ENCODE measurements at places on chromosomes 12 and 14.
A peak's percentile ranks its signal among the peaks of the same experiment; 100 is the strongest.

- no peak for DNase-seq
Measured at GRCh38 chr14:92341791-92342190, 18.8 kb downstream of the SLC24A4 start.

- no peak for DNase-seq
Measured at GRCh38 chr12:2248087-2248900, 195.5 kb downstream of the CACNA1C start.

- no peak for DNase-seq
Measured at GRCh38 chr12:119592232-119592631, 1.3 kb upstream of the TMEM233 start.

DNA sequence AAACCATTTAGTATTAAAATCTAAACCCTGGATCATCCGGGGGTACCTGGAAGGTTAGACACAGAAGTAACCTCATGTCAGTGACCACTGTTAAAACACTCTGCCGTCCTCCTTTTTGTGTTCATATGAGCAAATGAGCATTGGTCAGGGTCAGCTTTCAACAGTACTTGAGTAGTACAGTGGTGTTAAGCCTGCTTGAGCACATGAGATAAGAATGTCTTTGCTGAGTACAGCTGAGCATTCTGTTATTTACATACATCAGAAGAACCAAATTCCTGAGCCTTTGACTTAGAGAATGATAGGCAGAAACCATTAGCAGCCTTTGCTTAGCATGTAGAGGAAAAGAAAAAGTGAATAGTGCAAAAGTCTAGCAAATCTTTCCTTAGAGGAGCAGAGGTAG, 38.6 kb upstream of the LRTM2 start:
- no peak for DNase-seq

DNA sequence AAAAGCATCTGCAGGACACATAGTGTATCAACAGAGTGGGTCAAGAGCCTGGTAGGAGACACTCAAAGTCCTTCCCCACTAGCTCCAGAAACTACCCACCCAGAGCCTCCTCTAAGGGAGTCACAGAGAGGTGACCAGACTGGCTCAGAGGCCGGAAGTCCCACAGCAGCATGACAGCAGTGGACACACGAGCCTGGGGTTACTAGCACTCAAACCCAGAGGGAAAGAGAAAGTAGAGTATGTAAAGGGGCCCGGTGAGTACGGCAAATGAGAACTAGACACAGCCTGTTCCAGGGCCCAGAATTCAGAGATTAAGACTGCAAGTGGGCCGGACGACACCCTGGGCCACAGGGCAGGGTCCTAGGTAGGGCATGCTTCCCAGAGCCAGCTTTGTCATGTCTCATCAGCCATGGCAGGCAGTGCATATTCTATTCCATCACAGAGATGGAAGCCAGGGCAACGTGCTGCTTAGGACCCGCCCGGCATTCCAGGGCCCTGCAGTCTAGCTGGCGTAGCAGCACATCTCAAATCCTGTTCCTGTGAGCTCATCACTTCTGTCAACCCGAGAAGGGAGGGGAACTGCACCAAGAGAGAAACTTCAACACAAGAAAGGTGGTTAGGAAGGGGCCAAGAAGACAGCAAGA, 4.2 kb downstream of the IFFO1 start:
- DNase-seq = no peak

DNA sequence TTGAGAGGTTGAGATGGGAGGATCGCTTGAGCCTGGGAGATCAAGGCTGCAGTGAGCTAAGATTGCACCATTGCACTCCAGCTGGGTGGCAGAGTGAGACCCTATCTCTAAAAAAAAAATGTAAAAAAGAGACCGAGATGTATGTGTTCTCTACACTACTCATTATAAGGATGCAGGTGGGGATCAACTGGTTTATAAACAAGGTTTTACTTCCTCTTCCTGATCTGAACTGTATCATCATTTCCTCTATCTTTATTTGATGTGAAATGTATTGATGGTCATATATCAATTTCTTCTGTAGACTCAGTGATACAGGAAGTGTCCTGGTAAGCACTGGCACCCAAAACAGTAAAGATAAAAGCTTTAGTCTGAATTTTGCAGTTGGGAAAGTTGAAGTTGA, 20.1 kb upstream of the USP44 start:
- no peak for DNase-seq

DNA sequence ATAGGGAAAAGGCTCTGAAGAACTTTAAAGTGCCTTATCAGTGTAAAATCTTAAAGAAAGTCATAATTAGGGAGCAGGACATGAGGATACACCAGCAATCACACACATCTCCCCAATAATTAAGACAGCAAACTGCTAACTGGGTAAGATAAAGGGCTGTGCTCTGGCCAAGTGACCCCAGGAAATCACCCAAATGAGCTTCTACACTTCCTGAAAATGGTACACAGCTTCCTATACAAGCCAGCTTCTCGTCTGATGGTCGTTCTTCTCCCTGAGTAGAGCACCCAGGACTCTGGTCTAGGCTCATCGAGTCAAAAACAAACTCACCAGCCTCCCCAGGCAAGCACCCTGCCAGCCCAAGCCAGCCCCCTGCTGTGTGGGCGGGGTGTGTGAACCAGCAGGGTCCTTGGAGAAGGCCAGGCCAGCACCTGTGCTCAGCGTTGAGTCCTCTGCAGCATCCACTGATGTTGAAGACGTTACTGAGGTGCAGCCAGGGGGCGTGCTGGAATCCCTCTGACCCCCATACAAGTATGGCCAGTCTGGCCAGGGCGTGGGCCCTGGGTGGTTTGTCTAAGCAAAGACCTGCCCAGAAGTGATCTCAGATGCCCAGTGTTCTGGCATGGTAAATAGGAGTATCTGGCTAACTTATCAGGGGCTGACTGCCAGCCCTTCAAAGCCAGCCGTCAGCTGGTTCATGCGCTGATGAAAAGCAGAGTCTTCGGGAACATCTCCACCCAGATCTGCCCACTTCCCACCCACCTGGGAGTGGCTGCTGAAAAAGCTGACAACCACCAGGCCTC, 41.4 kb downstream of the ACTN1 start:
- DNase-seq = no peak

- no peak for DNase-seq
Measured at GRCh38 chr12:117563706-117564105, 202.3 kb upstream of the NOS1 start.

- no peak for DNase-seq
Measured at GRCh38 chr14:71711619-71712018, 220.6 kb upstream of the RGS6 start.

DNA sequence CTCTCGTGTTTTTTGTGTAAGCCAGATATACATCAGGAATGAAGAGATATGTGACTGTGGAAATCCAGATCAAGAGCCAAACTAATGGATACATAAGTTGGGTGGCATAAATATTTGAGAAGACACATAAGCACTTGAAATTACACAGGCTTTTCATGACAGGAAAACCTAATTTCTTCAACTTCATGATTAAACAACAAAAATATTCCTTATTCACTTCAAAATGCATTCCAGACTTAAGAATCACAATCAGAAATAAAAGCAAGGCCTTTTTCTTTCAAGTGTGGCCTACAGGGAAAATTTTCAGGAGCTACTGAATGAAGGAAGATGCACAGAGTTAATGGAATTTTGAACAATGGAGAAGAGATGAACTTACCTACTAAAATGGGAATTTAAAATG, 515.6 kb downstream of the FOXG1 start:
- no peak for DNase-seq

GRCh38 chr14:35399083-35399937, 5.2 kb downstream of the NFKBIA start:
- DNase-seq = no peak

DNA sequence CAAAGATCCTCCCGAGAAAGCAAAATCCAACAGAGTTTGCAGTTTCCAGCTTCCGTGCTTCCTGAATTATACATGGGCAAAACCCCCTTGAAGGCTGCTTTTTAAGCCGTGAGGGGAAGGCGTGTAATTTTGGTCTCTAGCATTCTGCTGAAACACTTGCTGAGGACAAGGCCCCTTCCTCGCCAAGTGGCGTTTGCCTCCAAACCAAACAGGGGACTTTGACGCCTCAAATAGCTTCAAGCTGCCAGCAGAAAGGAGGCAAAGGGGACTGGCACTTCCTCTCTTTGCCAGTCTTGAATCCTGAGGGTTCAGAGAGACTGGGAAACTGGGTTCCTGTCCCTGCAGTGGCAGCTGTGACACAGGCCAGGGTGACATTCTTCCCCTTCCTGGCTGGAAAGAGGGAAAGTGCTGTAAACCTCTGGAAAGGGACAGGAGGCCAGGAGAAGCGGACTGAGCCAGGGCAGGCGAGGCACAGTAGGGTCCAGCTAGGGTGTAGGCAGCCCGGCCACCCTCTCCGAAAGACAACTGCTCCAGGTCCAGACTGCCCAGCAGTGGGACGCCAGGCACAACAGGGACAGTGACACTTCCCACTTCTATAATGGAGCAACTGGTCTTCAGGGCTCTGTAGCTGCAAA, 96.2 kb upstream of the MED13L start:
- no peak for DNase-seq

DNA sequence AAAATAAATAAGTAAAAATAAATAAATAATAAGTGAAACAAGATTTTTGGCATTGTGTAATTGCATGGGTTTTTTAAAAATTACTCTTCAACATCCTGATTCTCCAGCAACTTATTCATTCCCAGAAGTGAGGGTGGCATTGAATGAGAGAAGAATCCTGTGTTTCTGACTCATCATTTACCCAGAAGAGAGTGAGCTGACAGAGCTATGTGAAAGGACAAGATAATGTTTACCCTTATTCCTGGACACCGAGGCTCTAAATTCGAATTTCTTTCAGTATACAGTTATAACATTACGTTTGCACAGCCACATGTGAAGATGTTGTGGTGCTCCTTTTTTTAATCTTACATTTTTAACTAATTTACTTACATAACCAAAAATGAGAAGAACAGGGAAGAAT, 36.4 kb downstream of the BBS10 start:
- DNase-seq = no peak

- DNase-seq = no peak
Measured at GRCh38 chr12:131454418-131455217, 256.3 kb upstream of the SFSWAP start.

DNA sequence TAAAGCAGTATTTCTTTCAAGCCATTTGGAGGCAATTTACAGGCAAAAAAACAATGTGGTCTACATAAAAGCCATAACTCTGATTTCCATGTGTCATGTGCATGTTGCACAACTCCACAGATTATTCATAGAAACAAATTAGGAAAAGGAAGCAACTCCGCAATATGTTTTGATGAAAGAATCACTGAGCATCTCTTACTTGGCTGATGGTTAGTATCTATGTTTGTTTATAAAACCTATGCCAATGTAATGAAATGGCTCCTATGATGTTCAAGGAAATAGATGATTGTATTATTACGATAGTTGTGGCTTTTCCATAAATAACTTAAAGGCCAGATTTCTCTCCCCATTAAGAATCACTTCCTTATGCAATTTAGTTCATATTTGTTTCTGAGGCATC, 373.7 kb downstream of the CCDC91 start:
- DNase-seq = no peak

DNA sequence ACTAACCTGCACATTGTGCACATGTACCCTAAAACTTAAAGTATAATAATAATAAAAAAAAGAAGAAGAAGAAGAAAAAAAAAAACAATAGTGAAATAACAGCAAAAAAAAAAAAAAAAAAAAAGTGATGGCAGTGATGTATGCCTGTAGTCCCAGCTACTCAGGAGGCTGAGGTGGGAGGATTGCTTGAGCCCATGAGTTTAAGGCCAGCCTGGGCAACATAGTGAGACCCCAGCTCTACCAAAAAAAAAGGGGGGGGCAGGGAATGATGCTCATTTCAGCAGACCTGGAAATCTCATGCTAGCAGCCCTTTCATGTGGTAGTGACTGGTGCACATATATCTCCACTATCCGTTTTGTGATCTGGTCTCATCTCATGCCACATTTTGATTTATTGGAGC, 20.8 kb downstream of the TRAFD1 start:
- no peak for DNase-seq

- DNase-seq = no peak
Measured at GRCh38 chr12:29656762-29657538, 126.8 kb downstream of the TMTC1 start.

GRCh38 chr12:21429994-21430393, 7.5 kb upstream of the PYROXD1 start:
- DNase-seq = no peak

- peak; percentile 42 for DNase-seq
Measured at GRCh38 chr12:70719672-70720420, 82.6 kb upstream of the PTPRB start.

GRCh38 chr12:113161415-113162016, 12.0 kb downstream of the CFAP73 start:
- no peak for DNase-seq

GRCh38 chr12:53267999-53268629, at the start of gene ESPL1:
TSS of gene ESPL1 (plus strand) at chr12:53268299. CDS start at chr12:53268767, 468 bp downstream.
- DNase-seq = peak; percentile 44

DNA sequence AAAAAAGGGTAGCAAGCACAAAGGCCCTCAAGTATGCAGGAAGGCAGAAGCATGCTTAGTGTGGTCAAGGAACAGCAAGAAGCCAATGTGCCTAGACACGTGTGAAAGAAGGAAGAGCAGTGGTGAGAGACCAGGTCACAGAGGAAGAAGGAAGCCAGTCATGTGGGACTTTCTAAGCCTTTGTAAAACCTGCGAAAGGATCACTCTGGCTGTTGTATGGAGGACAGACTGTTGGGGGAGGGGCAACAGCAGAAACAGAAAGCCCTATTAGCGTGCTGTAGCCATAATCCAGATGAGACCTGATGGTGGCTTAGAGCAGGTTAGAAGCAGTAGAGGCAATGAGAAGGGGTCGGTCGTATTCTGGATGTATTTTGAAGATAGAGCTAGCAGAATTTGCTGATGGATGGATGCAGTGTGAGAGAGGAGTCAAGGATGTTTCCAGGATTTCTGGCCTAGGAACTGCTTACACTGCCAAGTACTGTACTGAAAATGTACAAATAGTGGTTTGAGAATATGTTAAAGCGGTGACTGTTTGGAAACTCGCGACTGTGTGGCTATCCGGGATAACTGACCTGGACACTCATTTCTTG, 5.7 kb upstream of the MLF2 start:
- DNase-seq = no peak

DNA sequence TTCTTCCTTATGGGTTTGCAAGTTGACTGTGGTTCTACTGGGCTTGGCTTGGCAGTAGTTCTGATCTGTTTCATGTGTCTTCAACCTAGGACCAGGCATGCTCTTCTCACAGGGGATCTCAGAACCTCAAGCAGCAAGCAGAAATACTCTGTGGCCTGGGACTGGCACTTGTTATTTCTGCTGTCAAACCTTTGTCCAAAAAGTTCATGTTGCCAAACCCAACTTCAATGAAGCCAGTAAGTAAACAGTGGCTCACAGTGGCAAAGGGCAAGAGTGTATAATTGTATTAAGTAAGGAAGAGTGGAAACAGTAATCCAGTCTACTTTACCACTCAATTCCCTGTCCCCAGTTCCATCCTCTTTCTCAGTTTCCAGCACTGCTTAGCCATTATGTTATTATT, 15.7 kb upstream of the HMGA2 start:
- DNase-seq = no peak
